ENCODE measurements at places on chromosomes 2 and 18.

- no peak for DNase-seq
Observed at GRCh38 chr2:169925968-169926367, 98.7 kb downstream of the UBR3 start.

DNA sequence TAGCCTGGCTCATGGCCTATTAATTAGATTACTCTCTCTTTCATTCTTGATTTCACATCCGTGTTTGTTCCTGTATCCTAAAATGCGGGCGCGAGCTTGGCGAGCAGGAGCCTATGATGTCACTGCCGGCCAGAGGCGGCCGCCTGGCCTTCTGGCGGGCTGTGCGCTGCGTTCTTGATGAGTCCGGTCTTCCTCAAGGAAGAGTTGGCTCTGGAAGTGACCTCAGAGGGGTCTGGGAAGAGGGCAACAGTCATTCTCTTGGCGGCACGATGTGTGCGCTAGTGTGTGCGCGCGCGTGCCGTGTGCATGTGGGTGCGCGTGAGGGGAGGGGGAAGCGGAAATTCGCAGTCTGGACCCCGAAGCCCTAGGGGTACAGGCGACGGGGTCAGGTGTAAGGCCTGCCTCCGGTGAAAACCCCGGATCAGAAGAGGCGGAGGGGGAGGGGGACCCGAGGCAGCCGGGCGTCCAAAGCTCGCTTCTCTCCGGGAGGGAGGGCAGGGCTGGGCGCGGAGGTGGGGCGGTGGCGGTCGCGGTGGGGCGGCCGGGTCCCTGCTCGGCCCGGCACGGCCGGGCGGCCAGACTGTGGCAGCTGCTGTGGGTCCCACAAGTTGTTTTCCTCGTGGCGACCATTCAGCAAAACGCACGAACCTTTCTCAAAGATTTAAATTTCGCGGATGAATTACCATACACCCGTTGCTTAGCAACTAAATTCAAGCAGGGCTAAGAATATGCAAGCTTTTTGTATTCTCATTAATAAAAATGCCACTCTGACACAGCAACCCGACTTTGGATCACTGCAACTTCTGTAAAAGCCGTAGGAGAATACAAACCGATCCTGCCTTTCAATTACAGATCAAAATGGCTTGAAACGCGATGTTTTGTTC, 8.4 kb downstream of the POU3F3 start:
- DNase-seq = no peak

DNA sequence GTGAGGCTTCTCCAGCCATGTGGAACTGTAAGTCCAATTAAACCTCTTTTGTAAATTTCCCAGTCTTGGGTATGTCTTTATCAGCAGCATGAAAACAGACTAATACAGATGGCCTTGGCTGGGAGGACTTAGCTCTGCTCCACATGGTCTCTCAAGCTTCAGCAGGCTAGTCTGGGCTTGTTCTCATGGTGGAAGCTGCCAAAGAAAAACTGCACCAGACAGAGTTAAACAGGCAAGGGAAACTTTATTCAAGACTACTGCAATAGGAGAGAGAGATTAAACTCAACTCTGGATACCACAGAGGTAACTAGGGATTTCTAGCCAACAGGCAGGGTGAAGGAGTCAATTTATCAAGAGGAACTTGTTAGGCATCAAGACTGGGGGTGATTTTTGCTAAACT, 142.1 kb downstream of the CABLES1 start:
- no peak for DNase-seq

GRCh38 chr2:9772999-9773902, 70.0 kb upstream of the TAF1B start:
- no peak for DNase-seq

DNA sequence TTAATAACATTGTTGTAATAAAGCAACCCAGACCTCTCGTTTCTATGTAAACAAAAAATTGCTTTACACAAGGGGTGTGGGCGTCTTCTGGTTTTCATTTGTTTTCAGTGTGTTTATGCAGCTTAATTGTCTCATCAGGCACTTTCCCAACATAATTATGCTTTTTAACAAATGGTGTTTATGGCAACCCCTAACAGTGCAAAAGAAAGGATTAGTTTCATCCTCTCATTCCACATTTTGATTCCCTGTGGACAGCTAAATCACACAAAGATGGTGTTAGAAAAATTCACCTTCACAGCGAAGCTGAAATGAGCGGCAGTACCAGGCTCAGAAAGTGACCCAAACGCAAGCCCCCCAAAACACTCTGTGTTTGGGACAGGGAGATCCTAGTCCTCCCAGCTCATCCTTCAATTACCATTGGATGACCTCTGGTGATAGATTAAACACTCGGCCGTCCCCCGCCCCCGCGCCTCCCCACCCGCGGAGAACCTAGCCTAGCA, 724 bp downstream of the FTCDNL1 start:
- no peak for DNase-seq

- no peak for DNase-seq
Observed at GRCh38 chr2:221111739-221112138, 460.4 kb downstream of the EPHA4 start.

- peak; percentile 54 for DNase-seq
Observed at GRCh38 chr2:219171231-219171651, 1.4 kb upstream of the SLC23A3 start.

DNA sequence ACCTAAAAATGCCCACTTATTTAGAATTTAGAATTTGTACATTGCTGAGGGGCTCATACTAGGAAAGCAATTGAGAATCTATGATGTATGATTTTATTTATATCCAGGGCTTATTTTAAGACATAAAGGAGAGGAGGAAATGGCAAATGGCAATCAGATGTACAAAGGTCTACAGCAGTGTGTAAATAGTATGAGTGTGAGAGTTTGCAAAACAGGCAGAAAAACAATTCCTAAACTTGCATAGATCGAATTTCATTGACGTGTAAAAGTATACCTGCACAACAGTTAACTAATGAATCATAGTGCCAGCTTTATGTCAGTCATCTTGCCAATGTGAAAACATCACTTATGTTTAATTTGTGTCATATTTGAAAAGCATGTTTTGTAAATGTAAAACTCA, 718.7 kb upstream of the GCFC2 start:
- DNase-seq = no peak

DNA sequence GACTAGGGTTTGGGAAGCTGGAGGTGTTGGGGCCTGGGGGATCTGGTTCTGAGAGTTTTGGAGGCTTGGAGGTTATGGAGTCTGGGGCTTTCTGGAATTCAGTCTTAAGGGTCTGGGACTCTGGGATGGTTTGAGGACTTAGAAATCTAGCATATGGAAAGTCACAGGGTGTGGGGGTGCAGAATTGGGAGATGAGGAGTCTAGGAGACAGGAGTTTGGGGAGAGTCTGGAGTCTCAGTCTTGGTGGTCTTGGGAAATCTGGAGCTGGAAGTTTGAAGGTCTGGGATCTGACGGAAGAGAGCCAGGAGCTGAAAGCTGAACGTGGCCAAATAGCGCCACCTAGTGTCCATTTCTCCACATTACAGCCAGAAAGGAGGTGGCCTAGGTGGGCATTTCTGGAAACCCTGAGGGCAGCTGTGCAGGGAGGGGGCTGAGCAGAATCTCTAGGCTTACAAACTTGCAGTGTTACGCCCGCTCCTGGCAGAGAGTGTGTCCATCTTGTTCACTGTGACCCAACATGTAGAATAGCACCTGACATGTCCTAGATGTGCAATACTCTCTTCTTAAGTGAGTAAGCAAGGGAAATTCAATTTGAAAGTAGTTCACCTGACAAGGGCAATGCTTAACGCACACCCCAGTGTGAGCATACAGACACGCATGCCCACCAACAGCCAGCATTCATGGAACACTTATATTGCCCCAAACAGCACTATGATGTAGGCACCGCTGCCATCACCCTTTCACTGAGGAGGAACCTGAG, 204.8 kb downstream of the TFCP2L1 start:
- peak; percentile 62 for DNase-seq

GRCh38 chr2:106555053-106555452, 67.9 kb downstream of the CD8B2 start:
- no peak for DNase-seq

DNA sequence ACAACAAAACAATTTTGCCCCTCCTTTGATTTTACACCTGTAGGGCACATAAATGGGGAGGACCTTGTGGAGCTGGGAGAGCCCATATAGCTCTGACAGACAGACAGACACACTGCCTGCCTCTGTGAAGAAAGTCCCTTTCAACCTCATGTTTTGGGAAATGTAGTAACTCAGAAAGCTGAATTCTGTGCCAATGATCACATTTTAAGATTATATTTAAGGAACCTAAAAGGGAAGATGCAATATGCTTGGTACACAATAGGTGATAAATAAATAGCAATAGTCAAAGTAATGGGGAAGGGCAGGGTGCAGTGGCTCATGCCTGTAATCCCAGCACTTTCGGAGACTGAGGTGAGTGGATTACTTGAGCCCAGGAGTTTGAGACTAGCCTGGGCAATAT, 446.4 kb upstream of the ID2 start:
- DNase-seq = no peak

GRCh38 chr18:23530195-23530594, 26.9 kb downstream of the RMC1 start:
- no peak for DNase-seq

DNA sequence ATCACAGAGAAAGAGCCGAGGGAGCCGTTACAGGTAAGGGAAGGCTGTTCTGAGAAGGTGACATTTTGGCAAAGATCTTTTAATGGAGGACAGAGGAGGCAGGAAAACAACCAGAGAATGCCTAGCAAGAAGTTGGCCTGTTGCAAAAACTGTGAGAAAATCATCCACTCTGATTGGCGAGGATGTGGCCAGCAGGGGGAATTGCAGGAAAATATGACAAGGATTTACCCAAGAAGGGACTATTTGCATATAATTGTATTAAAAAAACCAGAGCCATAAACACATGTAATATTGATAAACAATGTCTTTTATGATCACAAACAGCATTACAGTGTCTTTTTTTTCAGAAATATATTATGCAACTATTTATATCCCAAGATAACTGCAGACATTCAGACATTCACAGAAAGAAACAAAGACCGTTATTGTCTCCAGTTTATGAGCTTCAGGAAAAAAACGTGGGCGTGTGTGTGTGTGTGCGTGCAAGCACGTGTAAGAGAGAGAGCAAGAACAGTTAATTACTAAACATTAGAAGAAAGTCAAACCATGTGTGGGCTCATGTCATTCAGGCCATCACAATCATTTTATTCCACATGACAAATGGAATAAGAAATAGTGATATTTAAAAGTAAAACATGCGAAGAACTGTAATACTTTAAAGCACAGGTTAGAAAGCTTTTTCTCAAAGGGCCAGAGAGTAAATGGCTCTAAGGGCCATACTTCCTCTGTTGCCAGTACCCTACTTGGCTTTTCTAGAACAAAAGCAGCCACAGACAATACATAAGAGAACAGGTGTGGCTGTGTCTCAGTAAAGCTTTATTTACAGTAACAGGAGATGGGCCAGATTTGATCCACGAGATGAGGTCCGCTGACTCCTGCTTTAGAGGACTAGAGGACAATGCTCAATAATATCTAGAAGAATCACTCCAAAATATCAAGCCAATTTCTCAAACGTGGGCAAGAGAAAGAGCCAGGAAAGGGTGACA, 324.1 kb downstream of the DLGAP1 start:
- DNase-seq = no peak

DNA sequence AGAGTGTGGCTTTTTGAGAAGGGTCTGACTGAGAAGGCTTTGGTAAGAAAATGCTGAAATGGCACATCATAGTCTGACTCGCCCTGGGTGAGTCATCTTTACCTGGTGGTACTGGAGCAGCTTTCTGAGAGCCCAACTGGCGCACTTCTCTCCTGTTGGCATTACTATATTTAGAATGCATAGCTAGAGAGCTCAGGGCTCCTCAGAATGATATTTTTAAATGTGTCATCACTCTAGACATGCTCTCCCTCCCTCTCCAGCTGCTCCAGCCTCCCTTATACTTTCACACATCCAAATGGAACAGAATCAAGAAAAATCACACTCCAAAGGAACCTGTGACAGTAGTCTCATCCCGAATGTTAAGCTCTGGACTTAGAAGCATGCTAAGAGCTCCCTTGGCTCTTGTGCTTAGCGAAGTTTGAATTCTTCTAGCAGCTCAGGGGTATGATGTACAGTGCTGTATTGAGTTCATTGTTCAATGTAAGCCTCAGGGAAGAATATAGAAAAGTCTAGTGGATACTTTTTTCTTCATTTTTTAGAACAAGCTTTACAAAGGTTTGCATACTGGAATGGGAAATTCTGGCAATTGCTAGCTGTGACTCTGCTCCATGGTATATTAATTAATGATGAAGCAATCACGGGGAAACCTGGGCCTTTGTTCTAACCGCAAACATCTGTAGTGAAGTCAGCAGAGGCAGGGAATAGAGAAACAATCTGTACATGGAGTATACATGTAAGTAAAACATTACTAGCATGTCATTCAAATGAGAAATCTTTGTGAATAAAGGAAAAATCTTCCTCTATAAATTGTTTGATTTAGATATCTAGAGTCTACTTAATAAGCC, 751.2 kb upstream of the NRXN1 start:
- DNase-seq = no peak

DNA sequence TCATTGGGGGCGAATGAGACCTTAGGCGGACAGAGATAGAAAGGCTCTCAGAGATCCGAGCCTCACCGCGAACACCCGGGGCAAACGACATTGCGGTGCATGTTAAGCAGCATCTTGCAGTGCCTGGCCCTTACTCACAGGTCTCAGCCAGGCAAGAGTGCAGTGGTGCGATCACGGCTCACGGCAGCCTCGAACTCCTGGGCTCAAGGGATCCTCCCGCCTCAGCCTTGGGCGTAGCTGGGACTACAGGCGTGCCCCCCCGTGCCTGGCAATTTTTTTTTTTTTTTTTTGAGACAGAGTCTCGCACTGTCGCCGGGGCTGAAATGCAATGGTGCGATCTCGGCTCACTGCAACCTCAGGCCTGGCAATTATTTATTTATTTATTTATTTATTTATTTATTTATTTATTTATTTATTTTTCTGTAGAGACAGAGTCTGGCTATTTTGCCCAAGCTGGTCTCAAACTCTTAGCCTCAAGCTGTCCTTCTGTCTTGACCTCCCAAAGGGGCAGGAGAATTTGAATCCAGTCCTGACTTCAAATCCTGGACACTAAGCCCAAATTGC, 1.3 kb downstream of the LAMA3 start:
- no peak for DNase-seq

DNA sequence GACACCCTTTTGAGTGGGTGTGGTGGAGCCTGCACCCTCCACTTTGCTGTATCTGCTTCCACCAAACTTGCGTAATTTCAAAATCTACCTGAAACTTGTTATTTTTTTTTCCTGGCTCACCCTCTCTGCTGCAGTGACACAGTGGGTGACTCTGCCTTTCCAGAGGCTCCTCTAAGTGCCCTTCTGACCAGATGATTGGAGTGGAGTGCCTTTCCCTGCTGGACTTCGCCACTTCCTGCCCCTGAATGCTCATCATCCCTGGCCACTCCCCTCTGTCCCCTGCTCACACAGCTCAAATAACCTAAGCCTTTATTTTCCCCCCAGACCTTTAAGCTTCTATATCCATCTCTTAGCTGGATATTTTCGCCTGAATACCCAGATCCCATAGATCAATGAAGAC, 777.5 kb upstream of the ID2 start:
- no peak for DNase-seq

- DNase-seq = no peak
Observed at GRCh38 chr2:217723981-217724380, 278.8 kb downstream of the TNS1 start.

GRCh38 chr2:157785866-157786662, 90.1 kb downstream of the ACVR1 start:
- DNase-seq = no peak

- no peak for DNase-seq
Observed at GRCh38 chr2:166614029-166614428, 120.0 kb upstream of the SCN7A start.

Data from activated CD8-positive, alpha-beta T cell treated with anti-CD3 and anti-CD28 coated beads, Interleukin-2, amount 10 ng/mL, durations not matched to agents 7 days and 5 days (primary cell).